ENCODE measurements at places on chromosomes 12 and 14. TPM values are rescaled to one million over a fixed set of nuclear protein-coding genes. Genes with fewer than 3 reads are reported as not detected.

SLC8B1 gene
- total RNA-seq = 30.5 TPM

TECPR2 gene
- 33.0 TPM for total RNA-seq

PRB2 gene
- total RNA-seq = not detected

RNASE2 gene
- total RNA-seq = 1.8 TPM

DNA sequence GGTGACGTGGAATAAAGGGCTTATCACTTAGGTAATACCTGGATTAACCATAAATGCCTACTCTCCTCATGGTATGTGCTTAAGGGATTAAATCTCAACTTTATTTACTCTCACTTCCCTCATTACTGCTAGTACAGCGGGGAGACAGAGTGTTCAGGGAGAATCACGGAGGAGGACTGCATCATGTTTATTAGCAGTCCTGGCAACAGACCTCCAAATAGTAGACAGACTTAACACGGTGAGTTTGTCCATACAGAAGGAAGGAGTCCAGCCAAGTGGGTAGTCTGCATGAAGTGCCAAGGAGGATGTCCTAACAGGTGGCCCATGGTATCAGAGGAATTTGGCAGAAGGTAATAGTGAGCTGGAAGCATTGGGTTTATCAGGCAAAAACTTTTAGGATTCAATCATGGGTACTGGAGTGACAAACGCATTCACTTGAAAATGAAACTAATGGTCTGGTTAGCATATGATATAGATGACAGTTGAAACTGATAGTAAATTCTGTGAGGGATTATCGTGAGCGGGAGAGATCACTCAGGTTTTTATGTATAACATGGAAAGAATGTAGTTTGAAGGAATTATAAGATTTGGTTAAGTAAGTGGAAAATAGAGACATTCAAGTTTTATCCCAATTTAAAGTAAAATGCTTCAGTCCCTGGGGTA is 471.8 kb downstream of the TMEM117 start:
- no peak for DNase-seq

GRCh38 chr14:37063467-37064240 is 108.8 kb downstream of the SLC25A21 start:
- DNase-seq = no peak

- no peak for DNase-seq
Observed at GRCh38 chr12:12331896-12332295, 18.1 kb downstream of the MANSC1 start.

GRCh38 chr14:60723116-60723906 is 840 bp downstream of the SIX4 start:
- peak; percentile 27 for DNase-seq

All from uterus (tissue), 4 donors.